Stimulated activated CD4-positive, alpha-beta T cell treated with anti-CD3 and anti-CD28 coated beads, Interleukin-1b, Interleukin-23, amount 100 ng/mL, for 1 hour (primary cell): ENCODE measurements at places on chromosomes 2 and 18.

DNA sequence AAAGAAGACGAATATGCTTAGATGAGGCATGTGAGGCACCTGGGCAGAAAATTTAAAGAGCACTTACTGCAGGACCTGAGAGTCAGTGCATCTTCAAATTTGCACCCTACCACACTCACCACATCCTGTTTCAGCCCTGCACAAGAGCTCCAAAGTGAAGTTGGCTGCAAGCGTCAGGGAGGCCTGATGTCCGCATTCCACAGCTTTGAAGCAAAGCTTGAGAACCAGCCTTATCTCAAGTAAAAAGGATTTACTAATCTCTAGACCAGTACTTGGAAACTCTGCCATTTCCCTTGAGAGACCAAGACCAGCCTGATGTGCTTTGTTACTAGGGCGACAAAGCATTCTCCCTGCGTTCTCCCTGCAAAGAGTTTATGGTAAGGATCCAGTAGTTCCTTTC is 3.4 kb upstream of the ASNSD1 start:
- DNase-seq: no peak

DNA sequence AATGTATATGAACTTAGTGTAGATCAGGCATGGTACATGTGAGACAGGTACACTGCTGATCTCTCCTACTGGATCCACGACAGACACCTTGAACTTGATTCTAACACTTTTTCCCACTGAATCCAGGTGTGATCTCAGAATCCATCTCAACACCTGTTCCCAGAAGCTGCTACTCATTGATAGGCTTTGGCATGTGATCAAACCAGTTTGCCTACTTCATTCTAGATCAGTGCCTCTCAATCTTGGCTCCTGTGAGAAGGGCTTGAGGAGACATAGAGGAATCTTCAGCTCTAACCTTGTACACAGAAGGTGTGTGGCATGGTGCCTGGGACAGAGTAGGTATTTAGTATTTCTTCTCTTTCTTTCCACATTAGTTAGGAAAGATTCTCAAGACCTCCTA is 212.3 kb upstream of the ATP5MC3 start:
- DNase-seq: no peak

GRCh38 chr2:161166538-161167409 is 6.5 kb downstream of the TANK start:
- no peak for DNase-seq

GRCh38 chr2:231640241-231640640 is 47.6 kb downstream of the TEX44 start:
- DNase-seq: no peak

- no peak for DNase-seq
Observed at GRCh38 chr18:79530821-79531220, 135.1 kb downstream of the NFATC1 start.
